ENCODE measurements at places on chromosomes 12 and 14.

GRCh38 chr14:102043251-102044025 lies 43.4 kb downstream of the HSP90AA1 start:
- no peak for DNase-seq

DNA sequence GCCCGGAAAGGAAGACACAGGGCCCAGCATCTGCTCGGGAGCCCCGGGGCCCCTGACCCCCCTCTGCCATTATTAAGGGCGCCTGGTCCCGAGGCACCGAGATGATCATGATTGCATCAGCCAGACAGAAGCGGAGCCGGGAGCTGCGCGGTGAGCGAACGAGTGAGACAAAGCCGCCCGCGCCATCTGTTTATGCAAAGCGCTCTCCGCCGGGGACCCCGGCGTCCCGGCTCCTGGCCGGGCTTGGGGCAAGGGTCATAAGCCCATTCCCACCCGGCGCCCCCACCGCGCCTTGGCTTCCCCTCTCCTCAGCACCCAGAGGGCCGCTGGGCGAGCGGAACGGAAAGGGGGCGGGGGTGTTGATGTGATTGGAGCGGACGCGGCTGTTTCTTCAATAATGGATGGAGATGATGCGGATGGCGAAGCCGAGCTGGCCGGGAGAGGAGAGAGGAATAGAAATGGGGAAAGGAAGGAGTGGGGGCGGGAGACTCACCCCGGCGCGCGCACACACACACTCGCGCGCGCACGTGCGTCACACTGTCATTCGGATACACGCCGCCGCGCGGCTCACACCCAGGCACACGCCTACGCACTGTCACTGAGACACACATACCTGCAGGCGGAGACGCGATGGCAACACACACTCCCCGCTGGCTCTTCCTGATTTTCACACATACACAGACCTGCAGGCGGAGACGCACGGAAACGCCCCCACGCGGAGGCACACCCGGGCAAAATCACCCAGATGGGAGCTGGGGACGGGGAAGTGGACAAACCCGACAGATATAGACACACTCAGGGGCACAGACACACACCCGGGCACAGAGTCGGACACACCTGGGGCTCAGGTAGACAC lies 10.7 kb downstream of the STAC3 start:
- peak; percentile 83 for DNase-seq

- no peak for DNase-seq
These were observed 14.9 kb upstream of the CCDC60 start for GRCh38 chr12:119319638-119320037.

DNA sequence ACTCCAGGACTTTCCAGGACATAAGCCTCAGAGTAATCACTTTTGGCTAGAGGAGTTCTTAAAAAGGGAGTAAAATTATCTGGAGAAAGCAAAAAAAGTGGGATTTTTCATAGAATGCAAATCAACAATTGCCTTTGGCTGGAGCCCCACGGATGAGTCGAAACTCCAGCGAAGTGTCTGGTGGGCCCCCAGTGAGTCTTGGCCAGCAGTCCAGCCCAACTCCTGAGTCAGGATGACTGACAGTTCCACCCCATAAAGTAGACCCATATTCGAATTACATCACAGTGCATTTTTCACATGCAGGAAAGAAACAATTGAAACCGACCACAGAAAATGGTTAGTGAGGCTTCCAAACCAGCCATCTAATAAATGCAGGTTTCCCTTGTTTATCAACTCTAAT lies 265.7 kb downstream of the BCL11B start:
- DNase-seq, result no peak

DNA sequence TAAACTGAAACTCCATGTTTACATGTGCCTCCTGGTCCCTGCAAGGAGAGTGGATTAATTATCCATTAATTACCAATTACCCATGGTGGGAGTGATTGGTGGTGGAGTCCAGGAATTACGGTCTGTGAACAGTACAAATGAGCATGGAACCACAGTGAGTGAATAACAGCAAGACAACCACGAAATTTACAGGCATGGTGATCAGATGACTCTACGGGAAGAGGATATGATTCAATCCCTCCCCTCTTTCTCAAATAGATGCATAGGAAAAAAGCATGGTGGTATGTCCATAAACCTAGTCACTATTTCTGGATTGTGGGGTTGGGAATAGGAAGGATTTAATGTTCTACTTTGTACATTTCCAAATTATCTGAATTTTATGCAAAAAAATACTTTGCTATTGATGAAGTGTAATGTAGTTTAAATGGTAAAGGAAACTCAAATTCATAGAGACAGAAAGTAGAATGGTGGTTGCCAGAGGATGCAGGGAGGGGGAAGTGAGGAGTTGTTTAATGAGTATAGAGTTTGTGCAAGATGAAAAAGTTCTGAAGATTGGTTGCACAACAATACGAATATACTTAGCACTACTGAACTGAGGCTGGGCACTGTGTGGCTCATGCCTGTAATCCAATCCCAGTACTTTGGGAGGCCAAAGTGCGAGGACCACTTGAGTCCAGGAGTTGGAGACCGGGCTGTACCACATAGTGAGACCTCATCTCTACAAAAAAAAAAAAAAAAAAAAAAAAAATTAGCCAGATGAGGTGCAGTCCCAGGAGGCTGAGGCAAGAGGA lies 41.2 kb upstream of the C12orf75 start:
- no peak for DNase-seq

DNA sequence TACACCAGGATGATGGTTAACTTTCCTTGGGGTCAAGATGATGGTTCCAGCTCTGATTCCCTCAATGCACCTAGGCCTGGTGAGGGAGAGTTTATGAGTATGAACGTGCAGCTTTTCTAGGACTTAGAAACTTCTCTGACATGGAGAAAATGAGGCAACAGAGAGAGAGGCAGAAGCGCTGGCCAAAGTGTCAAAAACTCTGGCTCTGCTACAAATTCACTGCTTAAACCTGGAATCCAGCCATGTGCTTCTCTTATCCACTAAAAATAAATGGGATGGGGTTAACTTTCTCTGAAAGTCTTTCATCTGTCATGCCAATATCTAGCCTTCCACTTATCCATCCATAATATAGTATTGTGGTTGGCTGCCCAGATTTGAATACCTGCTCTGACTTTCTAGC lies 568.7 kb downstream of the MED13L start:
- DNase-seq, result no peak

GRCh38 chr12:110937104-110937641 lies 16.8 kb upstream of the MYL2 start:
- peak; percentile 78 for DNase-seq

GRCh38 chr14:20435582-20436362 lies at the start of gene KLHL33:
TSS of gene KLHL33 (minus strand) at chr14:20436166. CDS start at chr14:20435811, 355 bp downstream.
- DNase-seq, result no peak

DNA sequence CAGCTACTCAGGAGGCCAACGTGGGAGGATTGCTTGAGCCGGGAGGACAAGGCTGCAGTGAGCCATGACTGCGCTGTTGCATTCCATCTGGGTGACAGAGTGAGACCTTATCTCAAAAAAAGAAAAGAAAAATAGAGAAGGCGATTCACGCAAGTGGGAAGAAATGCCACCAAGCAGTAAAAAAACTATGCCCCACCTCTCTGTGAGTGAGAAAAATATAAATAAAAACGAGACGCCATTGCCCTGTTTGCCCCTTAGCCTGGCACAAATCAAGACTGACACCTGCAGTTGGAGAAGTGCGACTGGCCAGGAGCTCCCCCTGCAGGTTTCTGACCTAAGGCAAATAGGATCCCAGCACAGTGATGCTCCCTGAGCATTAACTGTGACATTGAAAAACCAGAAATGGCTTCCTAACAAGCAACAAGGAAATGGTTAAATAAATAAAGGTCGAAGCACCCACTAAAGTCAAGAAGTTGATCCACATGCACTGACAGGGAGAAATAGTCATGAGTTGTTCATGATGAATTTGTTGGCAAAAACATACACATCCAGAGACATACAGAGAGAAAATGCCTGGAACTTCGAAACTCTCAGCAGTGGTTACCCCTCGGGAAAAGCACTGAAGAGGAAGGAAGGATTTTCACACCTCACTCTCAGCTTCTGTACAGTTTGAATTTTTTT lies 21.1 kb downstream of the GSC start:
- no peak for DNase-seq

DNA sequence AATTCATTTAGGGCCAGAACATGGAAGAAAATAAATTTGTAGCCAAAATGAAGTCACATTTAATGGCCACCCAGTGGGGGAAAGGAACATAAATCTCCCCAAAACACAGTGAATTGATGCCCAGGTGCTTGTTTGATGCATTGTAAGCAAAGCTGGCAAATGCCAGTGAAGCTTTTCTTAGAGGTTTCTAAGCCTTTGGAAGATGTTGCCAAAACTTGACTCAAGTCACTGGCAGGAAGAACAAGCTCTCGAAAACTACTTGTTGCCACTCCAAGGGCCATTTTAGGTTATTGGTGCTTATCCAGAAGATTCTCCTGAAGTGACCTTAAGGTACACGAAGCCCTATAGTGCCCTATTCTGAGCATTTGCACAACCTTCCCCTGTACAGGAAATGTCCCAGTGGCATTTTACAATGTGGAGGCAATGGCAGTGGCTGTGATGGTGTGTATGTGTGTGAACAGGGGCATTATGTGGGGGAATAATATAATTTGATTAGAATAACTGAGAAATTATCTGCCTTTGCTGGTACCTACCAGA lies 89.5 kb upstream of the NOVA1 start:
- DNase-seq, result no peak

DNA sequence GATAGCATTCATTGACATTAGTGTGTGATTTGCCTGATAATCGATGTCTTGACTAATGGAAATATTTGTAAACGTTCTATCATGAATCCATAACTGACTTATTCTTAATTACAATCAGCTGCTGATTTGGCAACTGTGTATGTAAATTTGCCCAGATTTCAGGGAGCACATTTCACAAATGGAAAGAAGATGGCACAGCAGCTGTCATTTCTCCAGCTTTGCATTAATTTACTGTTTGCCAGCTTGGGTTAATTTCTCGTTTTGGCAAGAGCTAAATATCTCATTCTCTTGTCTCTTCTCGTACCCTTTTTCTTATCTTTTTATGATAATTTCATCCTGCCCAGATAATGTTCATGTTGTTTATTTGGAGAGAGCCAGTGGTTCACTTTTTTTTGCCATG lies 22.9 kb downstream of the TDP1 start:
- no peak for DNase-seq

GRCh38 chr12:44812062-44812461 lies 64.1 kb downstream of the NELL2 start:
- no peak for DNase-seq

- DNase-seq, result no peak
These were observed 93.4 kb upstream of the TMEM233 start for GRCh38 chr12:119500209-119500608.

DNA sequence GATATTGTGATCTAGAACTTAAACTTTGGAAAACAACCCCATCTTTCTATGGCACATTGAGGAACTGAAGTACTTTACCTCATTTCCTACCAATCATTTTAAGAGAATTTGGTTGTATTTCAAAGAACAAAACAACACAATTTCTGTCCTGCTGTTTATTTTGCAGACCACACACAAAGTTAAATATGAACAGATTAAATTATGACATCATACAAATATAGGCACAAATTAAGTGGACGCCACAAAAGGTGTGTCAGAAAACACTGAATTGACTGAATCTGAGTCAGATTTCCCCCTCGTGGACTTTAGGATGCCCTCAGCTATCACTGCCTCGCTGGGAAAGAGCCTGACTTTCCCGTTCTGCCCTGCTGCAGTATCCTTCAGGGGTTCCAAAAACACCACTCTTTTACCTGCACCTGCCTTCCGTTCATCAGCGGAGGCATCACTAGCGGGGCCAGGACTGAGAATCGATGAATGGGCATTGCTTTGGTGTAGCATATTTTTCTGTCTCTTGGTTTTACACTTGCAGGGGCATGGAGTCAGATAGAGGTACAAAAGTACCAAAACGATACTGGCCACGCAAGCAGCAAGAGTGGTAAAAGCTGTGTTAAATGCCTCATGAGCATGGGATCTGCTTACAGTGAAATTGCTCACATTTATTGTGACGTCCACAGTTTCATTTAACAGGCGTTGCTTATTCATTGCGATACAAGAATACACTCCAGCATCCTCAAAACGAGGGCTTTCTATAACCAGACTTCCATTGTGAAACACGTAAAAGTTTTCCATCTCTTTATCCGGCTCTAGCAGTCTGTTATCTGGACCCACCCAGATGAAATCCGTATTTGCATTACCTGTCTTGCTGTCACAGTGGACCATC lies 2.0 kb upstream of the PCED1B start:
- DNase-seq, result no peak

- no peak for DNase-seq
These were observed 263.4 kb upstream of the PLEKHG7 start for GRCh38 chr12:92439420-92439805.

GRCh38 chr14:105128059-105128458 lies 40.5 kb downstream of the JAG2 start:
- DNase-seq, result no peak

DNA sequence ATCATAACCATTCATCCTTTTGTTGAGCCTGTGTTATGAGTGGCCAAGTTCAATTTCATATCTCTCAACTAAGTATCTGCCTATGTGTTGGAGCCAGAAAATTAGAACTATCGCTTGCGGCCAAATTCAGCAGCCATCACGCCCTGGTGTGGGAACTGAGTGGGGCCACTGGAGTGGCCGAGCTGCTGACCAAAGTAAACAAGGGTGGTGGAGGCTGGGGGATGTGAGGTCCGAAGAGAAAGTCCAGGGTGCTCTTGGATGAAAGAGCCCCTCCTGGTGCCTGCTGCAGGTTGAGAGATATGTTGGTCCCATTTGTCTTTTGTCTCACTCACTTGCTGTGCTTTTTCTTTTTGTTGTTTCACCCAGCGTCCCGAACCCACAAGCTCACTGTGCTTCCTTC lies 14.9 kb downstream of the ADGRD1 start:
- no peak for DNase-seq

- DNase-seq, result peak; percentile 97
These were observed at the start of gene SUDS3 for GRCh38 chr12:118376089-118377020. TSS of gene SUDS3 (plus strand) at chr12:118376555. CDS start at chr12:118376692, 137 bp downstream.

GRCh38 chr14:72528059-72528862 lies 365.6 kb downstream of the DPF3 start:
- DNase-seq, result no peak

- DNase-seq, result no peak
These were observed 16.0 kb downstream of the C14orf132 start for GRCh38 chr14:96055065-96055752.

- DNase-seq, result no peak
These were observed 3.9 kb downstream of the SVOP start for GRCh38 chr12:109016978-109017377.

DNA sequence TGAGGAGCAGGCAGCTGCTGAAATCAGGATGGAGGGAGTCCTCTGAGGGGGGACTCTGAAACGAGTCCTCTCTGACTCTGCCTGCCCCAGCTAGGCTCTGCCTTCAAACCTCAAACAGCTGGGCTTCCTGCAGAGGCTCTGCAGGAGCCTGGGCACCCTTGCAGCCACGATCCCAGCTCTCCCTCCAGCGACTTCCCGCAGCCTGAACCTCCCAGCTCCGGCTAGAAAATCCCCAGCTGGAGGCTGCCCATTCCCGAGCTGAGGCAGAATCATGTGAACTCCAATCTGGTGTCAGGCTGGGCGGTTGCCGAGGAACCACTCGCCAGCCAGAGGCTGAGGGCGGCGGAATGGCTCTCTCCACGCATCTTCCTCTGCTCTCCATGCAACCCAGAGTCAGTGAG lies at the start of gene GPR68:
GPR68 (minus strand) TSS at position 204 of the 401 bp plus-strand sequence. CDS start 9,654 bp downstream, outside the sequence.
- peak; percentile 76 for DNase-seq

- DNase-seq, result no peak
These were observed 55.6 kb downstream of the HMGA2 start for GRCh38 chr12:65879878-65880277.

Measured in Right ventricle myocardium inferior (tissue), 1 donor.